ENCODE measurements at places on chromosomes 4 and X. TPM values are rescaled to one million over a fixed set of nuclear protein-coding genes. Genes with fewer than 3 reads are reported as not detected.

HMGB3 gene
- 149 TPM for total RNA-seq

TMEM154 gene
- total RNA-seq = 34.5 TPM

KLHL15 gene
- 3.7 TPM for total RNA-seq

MAGEE1 gene
- total RNA-seq = 4.2 TPM

ITIH6 gene
- not detected for total RNA-seq

ARMCX1 gene
- 0.15 TPM for total RNA-seq

CXCL1 gene
- total RNA-seq = 0.33 TPM

AREG gene
- 6.4 TPM for total RNA-seq

MSX1 gene
- total RNA-seq = not detected

JAKMIP1 gene
- total RNA-seq = not detected

CC2D2A gene
- total RNA-seq = 7.0 TPM

MORC4 gene
- 11.1 TPM for total RNA-seq

MMRN1 gene
- not detected for total RNA-seq

SATL1 gene
- not detected for total RNA-seq

PABPC5 gene
- not detected for total RNA-seq

STAP1 gene
- not detected for total RNA-seq

CT47C1 gene
- not detected for total RNA-seq

PSAPL1 gene
- 0.15 TPM for total RNA-seq

BCLAF3 gene
- total RNA-seq = 7.9 TPM

DNAAF6 gene
- total RNA-seq = not detected

WAS gene
- total RNA-seq = 0.22 TPM

G3BP2 gene
- total RNA-seq = 105 TPM

HSFX1 gene
- 2.4 TPM for total RNA-seq

UGT2B15 gene
- total RNA-seq = not detected

SLC49A3 gene
- total RNA-seq = 10.7 TPM

IL13RA2 gene
- not detected for total RNA-seq

SPARCL1 gene
- total RNA-seq = not detected

IL13RA1 gene
- total RNA-seq = 106 TPM

FGG gene
- not detected for total RNA-seq

GATA1 gene
- not detected for total RNA-seq

NBDY gene
- 76.6 TPM for total RNA-seq

ZNF157 gene
- not detected for total RNA-seq

SMARCA1 gene
- total RNA-seq = 92.6 TPM

Measured in PC-9 (cell line).